ENCODE measurements at places on chromosomes 1 and 21.

GRCh38 chr1:25991937-25992688, 5.8 kb downstream of the PAFAH2 start:
- DNase-seq = no peak

GRCh38 chr1:192983349-192983980, 75.7 kb downstream of the UCHL5 start:
- peak; percentile 39 for DNase-seq

- no peak for DNase-seq
Measured at GRCh38 chr1:62196086-62196690, 1.5 kb downstream of the L1TD1 start.

- no peak for DNase-seq
Measured at GRCh38 chr1:230191079-230191804, 124.2 kb downstream of the GALNT2 start.

DNA sequence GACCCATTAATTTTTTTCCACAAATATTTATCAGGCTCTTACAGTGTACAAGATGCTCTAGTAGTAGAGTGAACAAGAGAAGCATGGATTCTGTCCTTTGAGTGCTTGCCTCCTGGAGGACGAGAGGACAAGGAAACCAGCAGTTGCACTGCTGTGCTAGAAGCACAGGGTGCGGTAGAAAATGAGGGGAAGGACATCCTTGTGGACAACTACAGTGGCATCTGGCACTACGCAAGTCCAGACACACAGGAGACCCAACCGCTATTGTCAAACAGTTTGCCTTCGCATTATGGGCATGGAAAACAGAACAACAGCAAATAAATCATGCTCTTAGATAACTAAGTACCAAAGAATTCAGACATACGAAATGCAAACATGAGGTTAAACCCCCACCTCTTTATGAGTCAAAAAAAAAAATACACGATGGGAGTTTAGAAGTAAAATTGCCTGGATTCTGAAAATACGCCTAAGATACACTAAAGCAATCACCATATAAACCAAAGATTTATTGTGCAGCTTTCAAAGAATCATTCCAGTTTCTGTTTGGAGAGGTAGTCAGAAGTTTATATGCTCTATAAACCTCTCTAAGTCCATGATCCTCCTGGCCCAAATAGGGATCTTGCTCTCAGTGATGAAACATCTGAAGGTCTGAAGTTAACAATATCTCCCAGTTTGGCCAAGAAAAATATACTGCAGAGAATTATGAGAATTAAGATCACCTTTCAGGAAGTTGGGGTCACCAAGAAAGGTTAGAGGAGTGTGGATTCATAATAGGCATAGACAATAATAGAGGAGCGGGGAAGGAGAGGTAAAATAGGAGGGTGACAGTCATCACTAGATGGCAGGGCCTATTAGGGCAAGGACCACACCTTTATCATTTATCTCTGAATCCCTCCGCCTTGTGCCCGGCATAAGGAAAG, 307.8 kb downstream of the NFIA start:
- no peak for DNase-seq

DNA sequence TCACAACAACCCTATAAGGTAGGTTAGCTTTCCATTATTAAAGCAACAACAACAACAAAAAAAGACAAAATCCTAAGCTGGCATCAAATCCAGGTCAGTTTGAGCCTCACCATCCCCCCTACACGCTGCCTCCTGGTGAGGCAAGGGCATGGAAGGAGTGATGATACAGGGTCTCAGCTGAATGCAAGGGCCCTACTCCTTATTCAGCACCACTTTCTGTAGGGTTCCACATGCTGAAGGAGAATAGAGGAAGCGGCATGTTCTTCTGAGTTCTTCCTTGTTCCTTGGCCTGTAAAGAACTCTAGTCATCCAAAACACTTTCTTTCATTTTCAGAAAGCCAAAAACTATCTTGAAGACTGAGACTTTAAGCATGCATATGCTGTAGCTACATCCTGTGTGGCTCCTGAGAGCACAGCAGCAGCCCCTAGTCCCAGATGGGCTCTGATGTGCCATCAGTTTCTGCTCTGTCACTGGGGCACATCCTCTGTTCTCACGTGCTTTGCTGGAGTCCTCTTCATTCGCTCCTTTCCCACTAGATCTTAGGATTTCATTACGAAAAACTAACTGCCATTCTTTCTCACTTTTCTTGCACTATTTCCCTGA, 6.2 kb downstream of the ILDR2 start:
- DNase-seq = no peak

DNA sequence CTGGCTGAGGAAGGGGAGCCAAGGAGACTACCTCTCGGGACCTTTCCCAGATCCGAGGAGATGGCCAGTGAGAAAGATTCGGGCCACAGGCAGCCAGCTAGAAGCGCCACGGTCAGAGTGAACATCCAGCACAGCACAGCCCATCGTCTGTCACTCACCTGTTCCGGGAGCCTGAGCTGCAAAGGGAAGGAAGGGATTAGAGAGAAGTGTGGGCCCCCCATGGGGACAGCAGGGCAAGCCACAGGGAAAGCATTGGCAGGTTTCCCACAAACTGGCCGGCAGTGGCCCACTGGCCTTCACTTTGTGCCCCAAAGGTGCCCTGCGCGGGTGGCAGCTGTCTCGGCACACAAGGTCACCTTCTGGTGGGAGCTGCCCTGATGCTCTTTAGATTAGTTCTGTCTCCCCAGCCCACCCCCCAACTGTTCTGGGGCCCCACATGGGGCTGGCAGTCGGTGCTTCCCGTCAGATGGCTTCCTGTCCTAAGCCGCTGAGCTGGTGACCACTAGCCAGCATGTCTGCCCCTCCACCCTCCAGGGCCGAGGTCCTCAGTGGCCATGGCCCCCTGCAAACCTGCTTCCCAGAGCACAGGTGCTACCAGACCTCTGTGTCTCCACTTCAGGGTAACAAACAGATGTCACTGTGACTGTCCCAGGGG, 56.7 kb downstream of the LACTBL1 start:
- no peak for DNase-seq

GRCh38 chr1:30051777-30052176, 671.6 kb downstream of the MATN1 start:
- no peak for DNase-seq

DNA sequence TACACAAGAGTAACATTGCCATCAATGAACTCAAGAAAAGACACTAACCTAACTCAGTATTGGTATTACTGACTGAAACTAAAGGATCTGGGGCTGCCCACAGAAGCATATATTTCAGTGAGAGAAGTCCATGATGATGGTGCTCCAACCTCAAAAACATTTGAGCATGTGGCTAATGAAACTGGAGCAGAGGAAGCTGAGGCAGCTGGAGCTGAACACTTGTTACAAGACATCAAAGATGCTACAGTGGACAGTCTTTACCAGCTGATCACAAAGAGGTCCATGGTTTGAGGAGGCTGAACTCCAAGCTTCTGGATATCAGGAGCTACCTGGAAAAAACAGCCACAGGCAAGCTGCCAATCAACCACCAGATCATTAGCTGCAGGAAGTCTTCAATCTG, 42.2 kb upstream of the TTC39A start:
- no peak for DNase-seq

DNA sequence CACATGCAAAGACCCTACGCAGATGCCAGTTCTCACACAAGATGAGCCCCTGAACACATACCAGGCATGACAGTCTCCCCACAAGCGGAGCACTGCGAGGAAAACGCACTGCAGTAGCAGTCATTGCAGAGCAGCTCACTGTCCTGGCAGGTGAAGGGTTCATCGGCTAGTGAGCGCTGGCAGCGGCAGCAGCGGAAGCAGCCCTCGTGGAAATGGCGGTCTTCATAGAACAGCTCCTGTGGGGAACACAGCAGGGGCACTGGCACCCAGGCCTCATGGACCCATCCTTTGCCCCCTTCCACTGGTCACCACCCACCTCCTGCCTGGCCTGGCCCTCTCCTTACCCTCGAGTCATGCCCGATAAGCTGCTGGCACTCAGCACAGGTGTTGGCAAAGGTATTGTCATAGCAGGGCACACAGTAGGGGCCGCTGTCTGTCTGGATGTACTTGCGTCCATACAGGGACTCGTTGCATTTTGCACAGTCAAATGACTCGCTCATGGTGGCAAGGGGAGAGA, 6.3 kb downstream of the FHL3 start:
- DNase-seq = no peak

DNA sequence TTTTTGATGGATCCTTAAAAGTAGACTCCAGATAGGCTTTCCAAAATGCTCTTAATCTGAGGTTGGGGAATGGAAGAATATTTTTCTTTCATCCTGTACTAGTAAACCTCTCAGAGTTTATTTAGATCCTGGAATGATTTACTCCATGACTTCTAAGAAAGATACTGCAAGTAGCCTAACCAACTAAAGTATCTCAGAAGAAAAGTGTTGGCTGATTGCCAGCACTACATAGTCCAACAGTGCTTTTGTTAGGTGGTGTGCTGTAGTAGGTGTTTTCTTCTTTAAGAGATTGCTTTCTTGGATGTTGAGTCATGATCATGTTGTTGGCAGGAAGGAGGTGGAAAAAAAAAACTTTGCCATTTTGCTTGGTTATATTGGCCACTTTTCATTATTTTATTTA, 119.8 kb downstream of the OSBPL9 start:
- no peak for DNase-seq

- no peak for DNase-seq
Measured at GRCh38 chr1:168053681-168054080, 83.0 kb downstream of the GPR161 start.

DNA sequence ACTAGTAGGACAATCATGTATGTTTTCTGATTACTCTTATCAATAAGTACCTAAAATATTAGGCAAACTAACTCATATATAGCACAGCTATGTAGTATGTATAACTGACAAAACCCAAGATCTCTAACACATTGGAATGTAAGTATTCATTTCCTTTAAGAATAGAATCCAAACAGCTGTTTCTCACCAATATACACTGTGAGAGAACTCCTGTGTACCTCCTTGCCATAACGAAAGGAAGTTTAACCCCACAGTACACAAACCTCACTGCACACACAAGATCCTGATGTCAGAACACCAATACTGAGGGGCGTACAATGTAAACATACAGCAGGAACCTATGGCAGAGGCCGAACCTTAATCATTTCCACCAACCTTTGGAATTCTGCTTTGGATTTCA, 113.0 kb downstream of the SMYD3 start:
- no peak for DNase-seq

DNA sequence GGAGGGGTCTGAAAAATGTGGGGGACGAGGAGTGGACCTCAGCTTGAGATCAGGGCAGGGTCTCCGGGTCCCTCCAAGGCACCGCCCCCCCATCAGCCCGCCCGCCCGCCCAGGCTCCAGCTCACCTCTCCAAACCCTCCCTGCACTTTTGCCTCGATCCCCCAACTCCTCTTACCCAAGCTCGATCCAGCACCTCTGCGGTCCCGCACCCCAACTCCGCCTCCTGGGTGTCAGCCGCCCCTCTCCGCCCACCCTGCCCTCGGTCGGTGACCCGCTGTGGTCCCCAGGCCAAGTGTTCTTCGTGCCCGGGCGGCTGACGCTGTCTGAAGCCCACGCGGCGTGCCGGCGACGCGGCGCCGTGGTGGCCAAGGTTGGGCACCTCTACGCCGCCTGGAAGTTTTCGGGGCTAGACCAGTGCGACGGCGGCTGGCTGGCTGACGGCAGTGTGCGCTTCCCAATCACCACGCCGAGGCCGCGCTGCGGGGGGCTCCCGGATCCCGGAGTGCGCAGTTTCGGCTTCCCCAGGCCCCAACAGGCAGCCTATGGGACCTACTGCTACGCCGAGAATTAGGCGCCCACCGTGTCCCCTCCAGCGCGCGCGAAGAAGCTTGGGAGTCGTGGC, 5.7 kb downstream of the HAPLN2 start:
- DNase-seq = no peak

DNA sequence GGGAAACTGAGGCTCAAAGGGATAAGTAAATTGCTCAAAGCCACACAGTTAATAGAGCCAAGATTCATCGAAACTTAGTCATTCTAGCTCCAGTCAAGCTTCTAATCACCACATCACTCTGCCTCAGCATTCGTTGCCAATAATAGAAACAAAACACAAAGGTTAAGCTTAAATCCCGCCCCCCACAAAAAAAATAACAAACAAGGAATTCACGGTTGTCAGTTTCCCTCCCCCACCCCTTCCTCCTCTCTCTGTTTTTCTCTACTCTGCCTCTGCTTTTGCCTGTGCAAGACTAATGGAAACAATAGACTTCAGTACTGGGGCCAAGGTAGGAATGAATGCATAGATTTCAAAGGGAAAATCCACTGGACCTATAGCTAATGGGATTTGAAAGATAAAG, 70.7 kb upstream of the ZNF644 start:
- DNase-seq = no peak

- no peak for DNase-seq
Measured at GRCh38 chr1:77218477-77219165, 609 bp downstream of the PIGK start.

GRCh38 chr1:12527564-12527963, 90.4 kb downstream of the DHRS3 start:
- no peak for DNase-seq
